ENCODE measurements at places on chromosomes 6 and 20. TPM values are rescaled to one million over a fixed set of nuclear protein-coding genes. Genes with fewer than 3 reads are reported as not detected.

NPEPL1 gene
- 41.9 TPM for total RNA-seq

ZBP1 gene
- total RNA-seq = not detected

C6orf58 gene
- total RNA-seq = not detected

ENPP3 gene
- total RNA-seq = not detected

NR2E1 gene
- total RNA-seq = 1.4 TPM

OR12D3 gene
- total RNA-seq = not detected

DUSP22 gene
- 18.6 TPM for total RNA-seq

HTR1E gene
- not detected for total RNA-seq

BPI gene
- not detected for total RNA-seq

ZSCAN16 gene
- 5.8 TPM for total RNA-seq

- DNase-seq = no peak
These were observed 11.4 kb downstream of the IYD start for GRCh38 chr6:150380256-150380655.

- DNase-seq = no peak
These were observed 3.1 kb upstream of the LAMA5 start for GRCh38 chr20:62370115-62370806.

GRCh38 chr6:10831609-10832008 is 6.7 kb downstream of the MAK start:
- no peak for DNase-seq

DNA sequence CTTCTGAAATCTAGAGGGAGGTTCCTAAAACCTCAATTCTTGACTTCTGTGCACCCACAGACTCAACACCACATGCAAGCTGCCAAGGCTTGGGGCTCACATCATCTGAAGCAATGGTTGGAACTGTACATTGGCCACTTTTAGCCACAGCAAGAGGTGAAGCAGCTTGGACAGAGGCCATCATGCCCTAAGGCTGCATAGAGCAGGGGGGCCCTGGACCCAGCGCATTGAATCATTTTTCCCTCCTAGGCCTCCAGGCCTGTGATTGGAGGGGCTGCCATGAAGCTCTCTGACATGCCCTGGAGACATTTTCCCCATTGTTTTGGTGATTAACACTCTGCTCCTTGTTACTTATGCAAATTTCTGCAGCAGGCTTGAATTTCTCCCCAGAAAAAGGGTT is 145.9 kb downstream of the C6orf118 start:
- DNase-seq = no peak

DNA sequence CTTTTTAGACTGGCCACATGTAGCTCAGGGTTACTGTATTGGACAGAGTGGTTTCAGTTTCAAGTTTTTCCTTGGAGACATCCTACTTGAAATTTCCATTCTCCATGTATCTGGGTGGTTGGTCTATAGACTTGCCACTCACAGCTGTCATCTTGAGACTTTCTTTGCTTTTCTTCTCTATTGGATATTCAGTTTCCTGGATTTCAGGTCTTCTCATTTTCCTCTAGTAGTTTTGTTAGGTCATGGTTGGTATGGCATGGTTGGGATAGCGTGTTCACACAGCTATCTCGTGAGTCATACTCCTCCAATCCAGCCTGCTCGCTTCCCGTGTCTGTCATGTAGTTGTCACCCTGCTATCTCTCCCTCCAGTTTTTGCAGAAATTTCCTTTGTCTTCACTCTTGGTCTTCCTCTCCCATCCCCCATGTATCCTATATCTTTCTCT is 48.3 kb downstream of the PTPN1 start:
- DNase-seq = no peak

GRCh38 chr6:130980310-130981032 is 82.6 kb downstream of the EPB41L2 start:
- DNase-seq = no peak

DNA sequence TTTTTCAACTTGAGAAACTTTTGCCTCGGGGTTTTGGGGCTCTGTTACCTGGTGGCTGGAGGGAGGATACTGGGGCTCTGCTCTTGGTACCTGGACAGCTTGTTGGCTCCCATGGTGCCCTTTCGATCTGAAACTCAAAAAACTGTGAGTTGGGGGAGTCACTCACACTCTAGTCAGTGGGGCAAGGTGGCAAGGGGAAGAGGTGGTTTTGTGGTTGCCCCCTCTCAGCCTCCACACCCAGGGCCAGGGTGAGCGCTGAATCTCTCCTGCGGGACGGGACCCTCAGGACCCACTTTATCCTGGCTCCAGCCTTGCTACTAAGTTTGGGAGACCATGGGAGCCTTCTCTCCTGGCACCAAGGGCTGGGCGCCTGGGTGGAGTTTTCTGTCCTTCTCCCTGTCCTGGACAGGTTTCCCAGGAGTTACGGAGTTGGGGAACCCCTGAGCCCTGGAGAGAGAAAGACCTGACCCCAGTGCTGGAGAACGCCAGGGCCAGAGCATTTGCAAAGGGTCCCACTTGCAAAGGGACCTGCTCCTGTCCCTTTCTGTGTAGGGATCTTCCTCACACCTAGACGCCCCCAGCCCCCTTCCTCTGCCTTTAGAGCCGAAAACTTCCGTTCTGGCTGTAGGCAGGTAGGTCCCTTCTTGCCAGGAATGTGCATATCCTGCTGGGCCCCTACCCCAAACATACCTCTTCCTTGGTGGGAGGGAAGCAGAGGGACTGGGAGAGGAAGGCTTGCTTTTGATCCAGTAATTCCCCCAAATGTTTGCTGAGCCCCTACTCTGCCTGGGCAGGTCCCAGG is 2.9 kb downstream of the FOXP4 start:
- DNase-seq = no peak

GRCh38 chr6:150118627-150119026 is 24.2 kb upstream of the PPP1R14C start:
- DNase-seq = peak; percentile 64

DNA sequence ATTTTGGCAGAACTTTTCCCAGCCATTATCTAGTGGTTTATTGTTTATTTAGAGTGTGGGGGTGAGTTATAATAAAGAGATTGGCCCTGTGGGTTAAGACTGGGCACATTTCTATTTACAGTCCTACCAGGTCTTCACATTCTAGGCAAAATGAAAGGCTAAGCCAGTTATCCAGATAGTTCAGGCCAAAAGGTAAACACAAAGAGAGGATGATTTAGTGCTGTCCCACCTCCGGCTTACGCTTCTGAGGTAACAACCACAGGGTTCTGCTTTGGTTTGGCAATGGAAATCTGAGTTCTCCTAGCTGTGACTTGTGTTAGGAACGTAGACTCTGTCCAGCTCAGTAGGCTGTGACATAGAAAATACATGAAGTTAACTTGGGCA is 50.3 kb upstream of the PTPRK start:
- no peak for DNase-seq

DNA sequence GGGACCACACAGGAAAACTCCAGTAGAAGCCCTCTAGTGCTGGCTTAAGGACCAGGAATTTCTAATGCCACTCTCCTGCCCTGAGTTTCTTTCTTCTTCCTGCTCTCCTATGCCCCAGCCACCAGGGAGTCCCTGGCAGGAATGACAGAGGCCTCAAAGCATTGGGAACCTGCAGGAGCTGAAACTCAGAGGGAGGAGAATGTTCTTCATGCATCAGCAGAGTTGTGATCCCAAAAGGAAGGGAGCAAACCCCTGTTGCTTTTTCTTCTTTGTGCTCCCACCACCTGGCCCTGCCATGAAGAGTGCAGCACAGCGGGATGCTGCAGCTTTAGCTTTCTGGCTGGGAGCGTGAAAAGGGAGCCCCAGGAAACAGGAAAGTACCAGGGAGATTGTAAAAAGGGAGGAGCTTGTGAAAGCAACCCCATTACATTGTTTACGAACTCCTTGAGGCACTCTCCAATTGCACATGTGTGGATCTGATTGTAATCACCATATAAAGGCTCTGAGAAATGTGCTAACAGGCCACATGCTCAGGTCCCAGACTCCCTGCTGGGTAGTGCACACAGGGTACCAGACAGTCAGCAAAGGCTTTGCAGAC is 34.7 kb upstream of the FKBP1A start:
- DNase-seq = no peak

GRCh38 chr6:90541221-90541620 is 45.7 kb downstream of the MAP3K7 start:
- DNase-seq = no peak

DNA sequence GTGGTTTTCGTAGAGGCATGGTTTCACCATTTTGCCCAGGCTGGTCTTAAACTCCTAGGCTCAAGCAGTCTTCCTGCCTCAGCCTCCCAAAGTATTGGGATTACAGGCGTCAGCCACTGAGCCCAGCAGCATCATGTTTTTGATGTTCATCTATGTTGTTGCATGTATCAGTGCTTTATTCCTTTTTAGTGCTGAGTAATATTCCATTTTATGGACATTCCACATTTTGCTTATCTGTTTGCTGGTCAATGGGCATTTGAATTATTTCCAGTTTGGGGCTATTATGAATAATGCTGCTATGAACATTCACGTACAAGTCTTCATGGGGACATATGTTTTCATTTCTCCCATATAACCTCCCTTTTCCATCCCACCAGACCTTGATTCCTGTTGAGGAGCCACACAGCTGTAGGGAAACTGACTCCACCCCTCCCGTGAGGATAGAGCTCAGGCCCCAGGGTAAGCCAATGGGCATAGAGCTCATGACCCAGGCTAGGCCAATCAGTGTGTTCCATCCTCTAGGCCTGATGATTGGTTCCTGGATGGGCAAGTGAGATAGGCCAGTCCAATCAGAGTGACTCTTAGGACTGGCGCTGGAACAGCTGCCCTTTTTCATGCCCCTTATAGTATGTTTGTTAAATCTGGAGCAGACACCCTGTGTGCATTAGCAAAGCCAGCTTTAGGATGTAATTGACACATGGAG is 49.5 kb downstream of the DLGAP4 start:
- DNase-seq = no peak

DNA sequence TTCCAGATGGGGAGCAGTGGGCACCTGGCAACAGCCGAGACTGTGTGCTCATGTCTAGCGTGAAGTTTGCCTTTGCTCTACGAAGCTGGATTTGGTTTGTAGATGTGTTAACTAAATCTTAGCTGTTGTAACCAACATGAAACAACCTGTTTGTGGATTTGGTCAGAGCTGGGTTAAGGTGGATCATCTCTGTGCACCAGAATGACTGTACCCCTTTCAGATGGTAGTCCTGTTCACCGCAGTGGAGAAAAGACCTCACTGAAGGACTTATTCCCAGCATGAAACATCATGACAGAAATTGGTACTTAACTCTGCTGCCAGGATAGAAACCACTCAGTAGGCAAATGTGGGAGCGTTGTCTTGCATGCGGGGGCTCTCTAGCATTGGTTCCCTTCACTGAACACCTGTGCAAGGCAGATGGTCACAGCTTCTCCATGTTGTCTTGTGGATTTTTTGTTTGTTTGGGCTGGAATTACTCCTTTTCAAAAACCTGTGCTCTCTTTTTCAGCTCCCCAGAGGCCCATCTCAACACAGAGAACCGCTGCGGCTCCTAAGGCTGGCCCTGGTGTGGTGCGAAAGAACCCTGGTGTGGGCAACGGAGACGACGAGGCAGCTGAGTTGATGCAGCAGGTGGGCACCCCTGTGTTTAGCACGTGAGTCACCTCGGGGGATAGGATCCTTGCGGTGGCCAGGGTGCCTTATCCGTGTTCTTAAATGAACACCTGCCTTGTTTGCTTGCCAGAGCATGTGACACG is 19.3 kb upstream of the EFCAB8 start:
- no peak for DNase-seq
